Stimulated activated CD4-positive, alpha-beta T cell treated with anti-CD3 and anti-CD28 coated beads, Interleukin-4, amount 100 ng/mL, for 48 hours (primary cell): ENCODE measurements at places on chromosomes 2 and 18.

- DNase-seq, result no peak
Measured at GRCh38 chr2:148739454-148740105, 95.0 kb downstream of the EPC2 start.

- no peak for DNase-seq
Measured at GRCh38 chr18:69538849-69539248, 138.2 kb downstream of the DOK6 start.

DNA sequence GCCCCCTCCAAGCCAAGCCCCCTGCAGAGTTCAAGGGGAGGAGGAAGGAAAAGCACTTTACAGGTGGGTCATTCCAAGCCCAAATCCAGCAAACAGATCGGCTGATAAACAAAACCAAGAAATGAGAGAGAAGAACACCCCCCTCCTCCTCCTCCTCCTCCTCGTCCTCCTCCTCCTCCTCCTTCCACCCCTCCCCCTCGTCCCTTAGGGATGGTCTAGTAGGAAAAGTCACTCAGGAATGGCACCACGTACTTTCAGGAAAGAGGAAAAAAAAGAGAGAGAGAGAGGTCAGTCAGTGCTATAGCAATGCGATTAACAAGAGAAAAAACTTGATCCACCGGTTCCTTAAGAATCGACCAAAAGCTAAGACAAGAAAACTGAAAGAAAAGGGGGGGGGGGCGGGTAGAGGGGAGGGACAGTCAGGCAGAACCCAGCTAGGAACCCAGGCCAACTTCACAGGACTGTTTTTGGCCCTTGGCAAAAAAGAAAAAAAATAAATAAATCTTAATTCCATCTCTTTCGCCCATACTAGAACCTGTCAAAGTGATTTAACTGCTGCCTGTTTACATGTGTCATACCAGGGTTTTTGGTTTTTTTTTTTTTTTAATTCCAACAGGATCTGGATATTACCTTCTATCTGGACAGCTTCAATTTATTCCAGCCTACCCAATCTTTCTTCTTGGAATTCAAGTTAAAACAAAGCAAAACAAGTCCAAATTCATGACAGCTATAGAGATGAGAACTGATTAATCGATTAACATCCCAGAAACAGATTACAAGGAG, 906 bp downstream of the IKZF2 start:
- DNase-seq, result no peak

DNA sequence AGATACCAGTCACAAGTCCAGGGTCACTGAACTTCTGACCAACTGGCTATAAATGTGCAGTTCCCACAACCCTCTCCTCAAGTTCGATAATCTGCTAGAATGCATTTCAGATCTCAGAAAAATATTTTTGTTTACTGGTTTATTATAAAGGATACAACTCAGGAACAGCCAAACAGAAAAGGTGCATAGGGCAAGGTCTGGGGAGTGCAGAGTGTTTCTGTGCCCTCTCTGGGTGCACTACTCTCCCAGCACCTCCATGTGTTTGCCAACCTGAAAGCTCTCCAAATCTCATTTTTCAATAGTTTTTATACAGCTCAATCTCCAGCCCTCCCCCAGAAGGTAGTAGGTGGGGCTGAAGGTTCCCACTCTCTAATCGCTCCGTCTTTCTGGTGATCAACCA, 85.2 kb downstream of the SKA1 start:
- no peak for DNase-seq

GRCh38 chr2:172772633-172773032, 37.0 kb downstream of the RAPGEF4 start:
- no peak for DNase-seq

GRCh38 chr18:8493141-8493540, 116.1 kb upstream of the RAB12 start:
- no peak for DNase-seq

GRCh38 chr2:96143231-96143847, 1.9 kb downstream of the DUSP2 start:
- no peak for DNase-seq

DNA sequence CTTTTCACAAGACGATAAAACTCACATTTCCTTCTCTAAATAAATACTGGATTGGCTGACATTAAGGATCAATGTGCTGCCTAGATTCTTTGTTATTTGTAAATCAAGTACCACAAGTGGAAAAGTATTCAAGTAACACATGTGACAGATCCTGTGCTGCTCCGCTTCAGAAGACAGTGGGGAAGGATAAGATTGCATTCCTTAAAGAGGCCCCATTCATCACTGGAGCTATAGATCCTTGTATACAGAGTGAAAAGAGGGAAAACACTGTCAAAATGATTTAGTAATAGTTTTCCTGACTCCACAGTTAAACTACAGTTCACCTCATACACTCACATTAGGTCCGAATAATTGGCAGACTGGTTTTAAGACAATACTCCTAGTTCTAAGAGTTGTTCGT, 108.0 kb upstream of the CSRNP3 start:
- no peak for DNase-seq

DNA sequence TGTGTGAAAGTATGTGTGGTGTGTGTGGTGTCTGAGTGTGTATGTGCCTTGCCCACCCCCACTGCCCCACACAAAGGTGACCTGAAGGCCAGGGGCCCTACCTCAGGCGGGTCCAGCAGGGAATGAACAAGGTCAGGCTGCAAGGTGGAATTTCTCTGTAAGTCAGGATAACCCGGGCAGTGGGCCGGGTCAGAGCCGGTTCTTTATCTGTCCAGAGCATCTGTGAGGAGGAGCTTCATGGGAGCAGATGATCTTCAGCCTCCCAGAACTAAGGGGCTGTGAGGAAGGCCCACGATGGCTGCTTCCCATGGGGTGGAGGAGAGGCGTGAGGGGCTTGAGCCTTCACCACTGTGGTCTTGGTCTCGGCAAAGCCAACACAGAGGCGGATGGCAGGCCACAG, 150.3 kb downstream of the TFCP2L1 start:
- no peak for DNase-seq

GRCh38 chr18:24427484-24427883, 1.0 kb downstream of the IMPACT start:
- no peak for DNase-seq

GRCh38 chr18:6326566-6326965, 88.1 kb downstream of the L3MBTL4 start:
- no peak for DNase-seq

DNA sequence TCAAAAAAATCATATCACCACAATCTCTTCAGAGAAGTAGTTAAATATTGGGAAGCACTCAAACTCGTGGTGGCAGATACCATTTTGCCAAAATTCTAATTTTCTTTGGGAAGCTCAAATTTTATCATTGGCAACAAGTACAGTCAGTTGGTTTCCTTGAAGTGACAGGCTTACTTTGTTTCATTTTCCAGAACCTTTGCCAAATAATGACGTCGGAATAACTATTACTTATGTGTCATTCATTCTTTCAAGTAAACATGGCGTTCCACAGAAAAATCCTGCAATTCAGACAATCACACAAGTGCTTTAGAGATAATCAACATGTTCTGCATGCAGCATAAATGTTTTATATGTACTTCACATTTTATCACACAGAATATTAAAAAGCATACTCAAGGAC, 5.4 kb downstream of the TTLL4 start:
- no peak for DNase-seq

- DNase-seq, result no peak
Measured at GRCh38 chr2:75719616-75720015, 8.9 kb upstream of the GCFC2 start.

DNA sequence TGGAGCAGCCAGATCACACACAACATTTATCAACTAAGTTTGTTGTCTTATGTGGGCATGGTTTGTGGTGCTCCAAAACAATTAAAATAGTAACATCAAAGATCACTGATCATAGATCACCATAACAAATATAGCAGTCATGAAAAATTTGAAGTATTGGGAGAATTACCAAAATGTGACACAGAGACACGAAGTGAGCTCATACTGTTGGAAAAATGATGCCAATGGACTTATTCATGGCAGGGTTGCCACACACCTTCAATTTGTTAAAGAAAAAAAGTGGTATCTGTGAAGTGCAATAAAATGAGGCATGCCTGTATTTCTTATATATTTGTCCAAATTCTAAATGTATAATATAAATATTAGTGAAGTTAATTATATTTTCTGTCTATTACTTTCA, 42.9 kb upstream of the CABYR start:
- no peak for DNase-seq
